ENCODE measurements at places on chromosomes 2 and 18.
A peak's percentile ranks its signal among the peaks of the same experiment; 100 is the strongest.

- H3K4me1 ChIP-seq = no peaks in the 10 kb centered on the region
- no peak overlapping the region for H3K27ac ChIP-seq
- no peaks in the 10 kb centered on the region for H3K27me3 ChIP-seq
- no peak for DNase-seq
- H3K36me3 ChIP-seq = no peaks in the 10 kb centered on the region
These were observed 311.1 kb downstream of the NR4A2 start for GRCh38 chr2:156021146-156022040.

- no peaks in the 10 kb centered on the region for H3K36me3 ChIP-seq
- H3K4me1 ChIP-seq = peaks cover 12% of the 10 kb centered on the region
- no peak overlapping the region for H3K4me3 ChIP-seq
- DNase-seq = no peak
These were observed 38.2 kb downstream of the LCT start for GRCh38 chr2:135798762-135799161.

- no peaks in the 10 kb centered on the region for H3K27me3 ChIP-seq
- H3K27ac ChIP-seq = no peak overlapping the region
- no peak for DNase-seq
- no peak overlapping the region for H3K4me3 ChIP-seq
- H3K36me3 ChIP-seq = no peaks in the 10 kb centered on the region
- H3K4me1 ChIP-seq = no peaks in the 10 kb centered on the region
These were observed 29.9 kb upstream of the PDE1A start for GRCh38 chr2:182456784-182457183.

- H3K27ac ChIP-seq = no peak overlapping the region
- no peaks in the 10 kb centered on the region for H3K4me1 ChIP-seq
- no peaks in the 10 kb centered on the region for H3K36me3 ChIP-seq
- H3K27me3 ChIP-seq = peaks cover 11% of the 10 kb centered on the region
These were observed 89.6 kb downstream of the MCFD2 start for GRCh38 chr2:46825939-46826568.

GRCh38 chr2:99297994-99298393, 3.0 kb downstream of the LYG1 start:
- H3K36me3 ChIP-seq = peaks cover 7% of the 10 kb centered on the region
- H3K27ac ChIP-seq = no peak overlapping the region
- H3K27me3 ChIP-seq = no peaks in the 10 kb centered on the region

GRCh38 chr18:26453386-26453901, 94.9 kb downstream of the KCTD1 start:
- no peaks in the 10 kb centered on the region for H3K36me3 ChIP-seq
- DNase-seq = no peak
- no peak overlapping the region for H3K4me3 ChIP-seq
- H3K4me1 ChIP-seq = no peaks in the 10 kb centered on the region
- no peak overlapping the region for H3K27ac ChIP-seq
- H3K27me3 ChIP-seq = no peaks in the 10 kb centered on the region

DNA sequence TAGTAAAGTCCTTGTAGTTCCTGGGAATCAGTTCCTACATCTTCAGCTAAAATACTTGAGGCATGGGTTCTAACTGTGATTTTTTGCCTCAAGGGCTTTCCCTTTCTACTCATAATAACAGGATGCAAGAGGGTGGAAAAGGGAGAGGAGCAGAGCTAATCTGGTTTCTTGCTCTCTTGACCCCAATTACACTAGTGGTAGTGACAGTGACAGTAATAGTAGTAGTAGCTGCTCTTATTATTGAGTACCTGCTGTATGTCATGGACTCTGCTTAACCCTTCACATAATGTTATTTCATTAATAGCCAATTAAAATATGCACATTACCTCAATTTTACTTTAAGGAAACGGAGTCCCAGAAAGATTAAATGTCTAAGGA, 214.8 kb upstream of the HNRNPA3 start:
- peaks cover 5% of the 10 kb centered on the region for H3K4me1 ChIP-seq
- DNase-seq = no peak
- peak overlapping the region; percentile 23 for H3K27ac ChIP-seq
- H3K27me3 ChIP-seq = no peaks in the 10 kb centered on the region
- no peaks in the 10 kb centered on the region for H3K36me3 ChIP-seq

DNA sequence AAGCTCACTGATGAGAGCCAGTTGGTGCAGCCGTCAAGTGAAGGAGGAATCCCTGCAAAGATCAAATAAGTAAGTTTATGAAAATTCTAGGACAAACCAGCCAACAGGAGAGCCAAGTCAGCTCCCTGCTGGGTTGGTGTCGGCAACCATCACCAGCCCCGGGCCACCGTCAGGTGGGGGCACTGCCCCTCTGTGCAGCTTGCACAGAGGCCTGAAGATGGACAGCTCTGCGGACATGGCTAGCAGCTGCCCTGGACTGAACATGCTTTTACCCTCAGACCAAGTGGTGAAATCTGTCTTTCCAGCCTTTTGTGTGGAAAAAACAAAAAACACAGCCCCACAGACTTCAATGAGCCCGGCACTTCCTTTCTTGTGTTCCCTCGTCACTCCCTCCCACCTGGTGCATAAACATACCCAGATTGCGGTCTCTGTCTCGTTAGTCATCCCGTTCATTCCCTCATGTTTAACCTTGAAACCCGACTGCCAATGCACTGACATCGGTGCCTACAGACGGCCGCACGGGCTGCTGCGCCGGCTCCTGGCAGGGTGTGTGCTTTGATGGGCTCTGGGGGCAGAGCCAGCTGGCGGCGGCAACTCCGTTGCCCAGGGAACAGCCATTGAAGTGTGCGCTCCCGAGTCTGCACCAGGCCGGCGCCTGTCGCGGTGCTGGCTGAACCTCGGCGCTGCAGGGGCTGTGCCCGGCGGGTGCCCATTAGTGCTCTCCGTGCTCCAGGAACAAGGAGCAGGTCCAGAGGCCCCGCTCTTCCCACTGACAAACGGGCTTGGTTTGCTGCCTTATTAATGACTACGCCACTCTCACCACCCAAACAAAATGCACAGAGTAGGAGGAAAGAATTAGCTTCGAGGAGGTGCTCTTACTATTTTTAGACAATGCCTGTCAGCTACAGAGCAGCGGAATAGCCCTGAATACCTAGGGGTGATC, 95.3 kb downstream of the EIPR1 start:
- H3K36me3 ChIP-seq = peaks cover 14% of the 10 kb centered on the region
- H3K27ac ChIP-seq = no peak overlapping the region

All from CD4-positive, alpha-beta T cell (primary cell).